Activated CD8-positive, alpha-beta memory T cell treated with anti-CD3 and anti-CD28 coated beads, Interleukin-2, amount 50 U/mL, for 4 hours (primary cell): ENCODE measurements at places on chromosomes 16 and 17.

DNA sequence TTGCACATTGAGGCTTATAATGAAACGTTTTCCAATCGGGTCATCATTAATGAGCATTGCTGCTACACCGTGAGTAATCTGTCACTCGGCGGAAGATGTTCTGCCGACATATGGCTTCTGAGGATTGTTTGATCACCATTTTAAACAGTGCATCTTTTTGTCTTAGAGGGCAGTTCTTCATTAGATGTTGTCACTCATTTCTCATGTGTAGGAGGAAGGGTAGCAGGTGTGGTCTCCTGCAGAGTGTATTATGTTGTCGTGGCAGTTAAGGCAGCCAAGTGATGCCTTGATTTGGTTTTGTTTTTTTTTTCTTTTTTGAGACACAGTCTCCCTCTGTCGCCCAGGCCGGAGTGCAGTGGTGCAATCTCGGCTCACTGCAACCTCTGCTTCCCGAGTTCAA, 50.5 kb downstream of the SEC14L1 start:
- no peak for DNase-seq

- no peak for DNase-seq
Measured at GRCh38 chr16:12314653-12315185, 338.2 kb downstream of the SNX29 start.

- no peak for DNase-seq
Measured at GRCh38 chr16:4179020-4179419, 62.8 kb upstream of the ADCY9 start.

- DNase-seq = no peak
Measured at GRCh38 chr16:84357191-84357651, 11.1 kb upstream of the ATP2C2 start.

DNA sequence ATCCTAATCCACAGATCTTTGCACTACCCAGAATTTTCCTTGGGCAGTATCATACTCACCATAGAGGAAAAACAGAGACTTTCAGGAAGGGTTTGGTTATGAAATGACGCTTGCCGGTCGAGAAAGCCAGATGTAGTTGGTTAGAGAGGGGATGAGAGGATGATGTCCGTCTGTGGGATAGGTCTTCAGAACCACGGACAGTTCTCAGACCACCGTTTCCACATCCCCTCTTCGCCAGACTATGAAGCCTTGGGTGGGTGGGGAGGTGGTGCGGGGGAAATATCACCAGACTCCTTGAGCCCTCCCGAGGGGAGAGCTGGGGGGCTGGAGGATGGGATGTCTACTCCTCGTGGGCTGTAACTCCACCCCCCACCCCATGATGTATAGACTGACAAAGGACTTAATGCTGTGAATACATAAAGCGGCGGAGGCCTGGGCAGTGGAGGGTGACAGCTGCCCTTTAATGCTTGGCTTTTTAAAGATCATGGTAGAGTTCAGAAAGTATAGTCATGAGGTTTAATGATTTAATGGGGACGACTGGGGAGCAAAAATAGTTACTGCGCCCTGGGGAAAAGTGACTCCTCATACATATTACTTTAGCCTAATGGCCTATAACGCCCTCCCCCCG, 96.6 kb downstream of the MRM1 start:
- no peak for DNase-seq

DNA sequence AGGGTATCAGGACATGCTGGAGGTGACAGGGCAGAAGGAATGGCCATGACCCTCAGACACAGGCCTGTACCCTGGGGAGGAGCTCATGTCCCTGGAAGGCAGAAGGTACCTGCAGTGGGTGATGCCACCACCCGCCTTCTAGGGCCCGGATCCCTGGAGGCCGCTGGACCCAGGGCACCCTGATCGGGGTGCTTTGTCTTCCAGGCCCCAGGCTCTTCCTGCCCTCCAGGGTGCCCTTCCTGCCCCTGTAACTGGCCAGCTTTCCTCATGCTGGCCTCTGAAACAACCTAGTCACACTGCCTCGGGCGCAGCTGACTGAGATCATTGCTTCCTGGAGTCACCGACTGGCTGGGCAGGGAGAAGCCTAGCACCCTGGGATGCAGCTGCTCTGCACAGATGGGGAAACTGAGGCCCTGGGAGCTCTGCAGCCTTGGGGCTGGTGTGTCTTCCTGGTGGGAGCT, 5.8 kb downstream of the ADCY7 start:
- DNase-seq = no peak

GRCh38 chr17:56608944-56609343, 15.4 kb downstream of the NOG start:
- no peak for DNase-seq

- DNase-seq = no peak
Measured at GRCh38 chr17:32565401-32565800, 78.6 kb downstream of the CDK5R1 start.
